ENCODE measurements at places on chromosomes 2 and 18. TPM values are rescaled to one million over a fixed set of nuclear protein-coding genes. Genes with fewer than 3 reads are reported as not detected.
A peak's percentile ranks its signal among the peaks of the same experiment; 100 is the strongest.

WDR7 gene
- total RNA-seq: 24.0 TPM

DNA sequence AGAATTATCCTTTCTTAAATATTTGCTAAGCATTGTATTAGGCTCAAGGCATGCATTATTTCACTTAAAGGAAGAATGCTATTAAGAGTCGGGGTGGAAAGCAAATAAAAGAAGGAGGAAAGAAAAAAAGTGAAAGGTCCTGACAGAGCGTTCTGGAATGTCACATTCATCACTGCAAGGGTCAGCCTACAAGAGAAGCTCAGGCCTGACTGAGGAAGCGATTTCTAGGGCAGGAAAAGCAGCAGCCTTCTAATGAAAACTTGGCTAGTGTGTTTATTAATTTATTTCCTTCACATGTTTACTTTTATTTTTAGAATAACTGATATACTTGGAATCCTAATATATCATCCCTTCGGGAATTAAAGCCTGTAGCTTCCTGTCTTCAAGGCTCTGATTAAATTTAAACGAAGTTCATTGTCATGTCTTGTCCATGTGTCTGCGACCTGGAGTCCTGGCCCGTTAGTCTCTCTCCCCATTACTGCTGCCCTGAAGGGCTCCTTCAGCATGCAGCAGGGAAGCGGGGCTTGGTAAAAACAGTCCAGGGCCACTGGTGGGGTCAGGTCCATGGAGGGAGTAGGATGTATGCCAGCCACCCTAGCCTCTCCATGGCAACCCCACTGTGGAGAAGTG lies 119.2 kb upstream of the CCDC68 start:
- DNase-seq: no peak

SCN1A gene
- 0.44 TPM for total RNA-seq

DNA sequence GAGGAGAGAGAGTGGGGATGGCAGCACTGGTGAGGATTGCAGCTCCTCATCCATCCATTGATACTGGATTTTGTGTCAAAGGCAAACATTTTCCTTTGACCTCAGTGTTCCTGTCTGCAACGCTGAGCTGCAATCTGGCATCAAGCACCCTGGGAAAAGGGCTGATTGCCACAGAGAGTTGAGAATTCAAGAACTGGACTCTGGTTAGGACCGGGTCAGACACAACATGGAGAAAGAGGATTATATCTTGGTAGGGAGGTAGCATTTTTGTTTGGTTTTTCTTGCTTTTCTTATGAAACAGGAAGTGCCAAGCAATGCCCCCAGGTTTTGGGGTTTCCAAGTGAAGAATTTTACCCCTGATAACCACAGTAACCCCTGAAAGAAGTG lies 81.9 kb upstream of the PKDCC start:
- DNase-seq: peak; percentile 79

GRCh38 chr2:26316041-26316440 lies 29.9 kb upstream of the SELENOI start:
- no peak for DNase-seq

GRCh38 chr2:219772103-219772635 lies 144.7 kb downstream of the SLC4A3 start:
- no peak for DNase-seq

- no peak for DNase-seq
Observed at GRCh38 chr2:96923201-96923600, 53.3 kb upstream of the SEMA4C start.

DNA sequence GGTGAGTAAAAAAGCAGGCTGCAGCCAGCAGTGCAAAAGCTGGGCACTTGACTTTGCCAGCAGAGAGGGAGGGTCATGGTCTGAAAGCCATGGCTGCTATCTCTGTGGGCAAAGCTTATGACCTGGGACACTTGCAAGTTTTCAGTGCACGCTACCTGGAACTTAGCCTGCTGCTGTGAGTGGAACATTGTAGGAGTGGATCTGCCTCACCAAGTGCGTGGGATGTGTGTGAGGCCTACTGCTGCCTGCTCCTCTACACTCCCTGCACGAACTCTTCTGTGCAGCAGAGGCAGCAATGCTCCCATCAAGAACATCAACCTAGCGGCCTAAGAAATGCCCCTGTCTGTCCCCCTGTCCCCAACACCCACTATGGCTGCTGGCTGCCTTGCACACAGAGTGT lies 344.1 kb upstream of the REG3G start:
- DNase-seq: no peak

GRCh38 chr2:240874715-240875227 lies 6.1 kb downstream of the AGXT start:
- no peak for DNase-seq

DNA sequence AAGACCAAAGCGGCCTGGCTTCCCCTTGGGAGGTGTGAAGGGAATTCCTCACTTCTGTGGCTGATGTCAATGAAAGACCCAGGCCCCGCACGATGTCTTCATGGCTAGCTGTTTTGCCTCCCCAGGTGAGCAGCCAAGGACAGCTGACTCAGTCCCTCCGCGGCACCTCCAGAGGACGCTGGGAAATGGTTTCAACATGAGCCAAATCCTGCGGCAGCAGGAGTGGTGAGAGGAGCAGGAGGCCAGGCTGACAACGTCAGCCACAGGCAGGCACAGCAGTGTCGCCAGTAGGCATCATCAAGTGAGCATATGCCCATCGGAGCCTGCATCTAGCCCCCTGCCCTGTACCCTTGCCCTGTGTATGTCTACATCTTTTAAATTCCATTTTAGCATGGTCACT lies 156.4 kb upstream of the RAB6C start:
- no peak for DNase-seq

DNA sequence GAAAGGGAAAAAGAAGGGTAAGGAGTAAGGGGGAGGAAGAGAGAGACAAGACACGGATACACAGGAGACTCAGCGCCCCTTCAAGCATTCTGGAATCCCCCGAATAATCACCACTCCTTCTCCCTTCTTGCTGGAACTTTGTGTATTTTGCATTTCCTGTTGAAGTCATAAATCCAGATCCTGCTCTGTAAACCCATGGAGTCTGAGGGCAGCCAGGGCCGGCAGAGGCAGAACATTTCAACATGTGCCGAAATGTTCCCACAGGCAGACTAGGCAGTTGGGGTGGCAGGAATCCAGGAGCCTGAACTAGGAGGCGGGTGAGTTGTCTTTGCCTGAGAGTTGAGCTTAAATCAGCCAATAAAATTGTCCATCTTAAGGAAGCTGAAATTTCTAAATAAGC lies 193.1 kb downstream of the SH3RF3 start:
- DNase-seq: peak; percentile 95

- DNase-seq: no peak
Observed at GRCh38 chr2:178715366-178715765, 91.9 kb downstream of the TTN start.

DNA sequence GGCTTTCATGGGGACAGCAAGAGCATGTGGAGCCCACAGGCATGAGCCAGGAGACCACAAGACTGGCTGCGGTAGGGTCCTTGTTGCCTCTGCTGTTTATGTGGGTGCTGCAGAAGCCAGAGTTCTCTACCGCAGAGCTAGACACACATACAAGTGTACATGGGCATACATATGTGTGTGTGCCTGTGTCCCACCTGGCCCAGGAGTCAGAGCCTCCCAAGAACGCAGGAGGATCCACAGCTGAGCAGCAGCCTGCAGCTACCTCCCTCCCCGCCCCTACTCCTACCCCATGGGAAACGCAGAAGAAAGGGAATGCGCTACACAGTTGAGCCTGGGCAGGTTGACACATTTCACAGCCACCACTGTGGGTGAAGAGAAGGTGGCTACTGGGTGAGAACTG lies 438.1 kb upstream of the SMIM21 start:
- DNase-seq: no peak

DNA sequence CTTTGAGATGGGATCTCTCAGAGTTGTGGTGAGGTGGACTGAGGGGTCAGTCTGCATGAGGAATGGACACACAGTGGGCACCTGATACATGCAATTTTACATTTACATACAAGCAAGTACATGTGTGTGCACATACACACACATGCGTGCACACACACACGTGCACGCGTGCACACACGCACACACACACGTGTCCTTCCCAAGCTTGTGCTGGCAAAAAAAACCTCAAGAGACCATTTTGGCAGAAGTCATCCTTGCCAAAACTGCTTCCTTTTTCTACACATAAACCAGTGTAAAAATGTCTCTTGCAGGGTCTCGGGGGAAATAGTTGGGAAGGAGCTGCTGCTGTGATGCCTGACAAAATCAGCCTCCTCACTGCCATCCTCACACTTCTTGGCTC lies 279.5 kb upstream of the POU3F3 start:
- no peak for DNase-seq

GRCh38 chr2:143954186-143954585 lies 565.7 kb downstream of the ZEB2 start:
- DNase-seq: no peak

DNA sequence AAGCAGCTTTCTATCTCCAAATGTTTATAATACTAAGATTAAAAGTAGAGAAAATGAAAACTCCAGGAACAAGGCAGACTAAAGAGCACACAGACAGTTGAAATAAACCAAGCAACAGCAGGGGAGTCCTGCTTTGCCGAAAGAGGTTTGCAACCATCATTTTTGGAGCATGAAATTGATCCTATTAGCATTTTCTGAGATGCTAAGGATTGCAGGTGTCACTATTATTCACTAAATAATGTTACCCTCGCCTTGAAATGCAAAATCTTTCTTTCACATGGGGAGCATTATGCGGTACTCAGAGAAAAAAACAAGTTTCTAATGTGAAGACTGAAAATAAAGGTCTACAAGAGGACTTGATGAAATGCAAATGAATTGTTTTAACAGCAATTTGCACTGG lies 81.7 kb upstream of the DNAJC10 start:
- no peak for DNase-seq

DNA sequence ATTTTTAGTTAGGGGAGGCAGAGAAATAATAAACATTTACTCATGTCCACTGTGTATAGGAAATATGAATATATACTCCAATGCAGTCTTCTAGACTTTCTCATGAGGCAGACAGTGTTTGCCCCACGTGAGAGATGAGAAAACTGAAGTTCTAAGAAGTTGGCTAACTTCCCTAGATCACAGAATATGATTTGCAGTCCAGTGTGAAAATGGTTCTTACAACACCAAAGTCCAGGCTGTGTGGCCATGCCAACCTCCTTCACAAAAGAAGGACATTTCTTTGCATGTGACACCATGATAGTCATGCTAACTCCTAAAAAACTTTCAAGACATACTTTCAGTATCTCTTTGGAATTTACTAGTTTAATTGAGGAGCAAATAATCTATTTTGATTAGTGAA lies 143.7 kb downstream of the IRS1 start:
- DNase-seq: no peak

FBXO15 gene
- total RNA-seq: not detected

SCN7A gene
- total RNA-seq: 6.2 TPM

- no peak for DNase-seq
Observed at GRCh38 chr2:212536817-212537725, 1.5 kb downstream of the ERBB4 start.

MYOM1 gene
- total RNA-seq: 357 TPM

ASB18 gene
- 7.6 TPM for total RNA-seq

DNA sequence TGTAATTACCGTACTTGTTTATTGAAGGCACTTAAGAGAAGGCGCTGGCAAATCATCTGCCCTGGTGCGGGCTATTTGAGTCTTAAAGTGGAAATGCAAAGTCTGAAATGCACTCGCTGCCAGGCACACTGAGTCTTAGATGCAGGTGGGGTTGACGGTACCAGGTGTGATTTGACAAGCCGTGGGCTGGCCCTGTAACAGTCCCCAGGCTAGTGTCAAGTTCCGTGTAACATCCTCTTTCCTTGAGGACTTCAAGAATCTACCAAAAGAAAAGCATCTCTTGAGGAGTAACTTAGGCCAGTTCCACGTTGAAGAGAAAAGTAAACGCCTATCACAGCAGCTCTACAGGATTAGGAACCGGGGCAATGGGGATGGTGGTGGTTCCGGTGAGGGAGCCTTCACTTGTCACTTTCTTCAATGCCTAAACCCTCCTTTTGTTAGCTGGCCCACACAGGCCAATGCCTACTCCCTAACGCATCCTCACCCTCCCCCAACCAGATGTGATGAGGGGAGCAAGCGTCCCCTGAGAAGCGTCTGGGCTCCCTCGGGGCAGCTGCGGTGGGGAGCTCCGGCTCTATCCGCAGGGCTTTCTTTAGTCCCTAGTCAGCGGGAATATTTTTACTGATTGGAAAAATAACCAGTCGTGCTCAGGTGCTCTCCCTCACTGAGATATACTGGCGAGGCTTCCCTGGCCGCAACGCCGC lies 1.5 kb upstream of the UGP2 start:
- DNase-seq: no peak

CFAP65 gene
- not detected for total RNA-seq

- DNase-seq: no peak
Observed at GRCh38 chr18:39685303-39685902, 2119.8 kb upstream of the CELF4 start.

DNA sequence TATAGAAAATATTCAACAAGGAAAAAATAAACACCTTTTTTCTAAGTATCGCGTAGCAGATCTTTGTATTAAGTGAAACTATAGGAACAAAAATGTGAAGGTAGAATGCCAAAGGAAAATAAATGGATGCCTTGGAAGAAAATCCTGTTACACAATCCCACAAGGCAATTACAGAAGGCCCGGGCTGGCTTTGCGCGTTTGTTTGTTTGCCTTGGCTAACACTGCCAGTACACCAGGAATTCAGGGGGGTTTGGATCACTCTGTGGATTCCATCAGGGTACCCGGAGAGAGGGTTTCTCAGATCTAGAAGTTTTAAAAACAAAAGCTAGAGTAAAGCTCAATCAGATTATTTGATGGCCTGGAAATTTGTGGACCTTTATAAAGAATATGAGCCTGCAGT lies 478.3 kb downstream of the FBXO15 start:
- DNase-seq: no peak

DNA sequence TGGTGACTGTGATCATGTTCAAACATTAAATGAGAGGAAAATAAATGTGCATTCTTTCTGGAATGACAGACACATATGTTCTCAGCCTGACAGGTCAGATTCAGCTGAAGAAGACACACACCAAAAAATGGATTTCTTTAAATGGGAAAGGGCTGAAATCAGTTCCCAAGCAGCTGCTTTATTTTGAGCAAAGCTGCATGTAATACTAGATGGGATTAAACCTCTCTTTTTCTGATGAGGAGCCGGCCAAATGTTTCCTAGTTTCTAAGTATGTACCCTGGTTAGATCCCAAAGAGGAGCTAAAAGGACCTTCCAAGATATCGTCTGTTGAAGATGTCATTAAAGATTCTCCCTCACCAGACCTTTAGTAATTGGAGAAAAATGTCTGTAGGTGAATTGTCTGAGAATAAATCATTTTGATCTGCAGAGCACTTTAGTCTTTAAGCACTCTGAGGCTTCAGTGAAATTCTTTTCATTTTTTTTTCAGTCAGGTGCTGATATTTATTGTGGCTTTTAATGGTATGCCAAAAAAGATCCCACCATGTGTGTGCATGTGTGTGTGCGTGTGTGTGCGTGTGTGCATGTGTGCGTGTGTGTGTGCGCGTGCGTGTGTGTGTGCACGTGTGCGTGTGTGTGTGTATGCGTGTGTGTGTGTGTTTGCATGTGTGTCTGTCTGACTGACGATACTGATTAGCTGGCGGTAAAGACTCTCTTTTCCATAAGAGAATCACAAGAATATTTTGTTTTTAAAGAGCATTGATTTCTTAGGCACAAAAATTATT lies 175.8 kb downstream of the IRS1 start:
- DNase-seq: no peak

ST8SIA5 gene
- 5.9 TPM for total RNA-seq

All from right atrium auricular region (tissue), 2 donors.